ENCODE measurements at places on chromosomes 12 and 14.
A peak's percentile ranks its signal among the peaks of the same experiment; 100 is the strongest.

DNA sequence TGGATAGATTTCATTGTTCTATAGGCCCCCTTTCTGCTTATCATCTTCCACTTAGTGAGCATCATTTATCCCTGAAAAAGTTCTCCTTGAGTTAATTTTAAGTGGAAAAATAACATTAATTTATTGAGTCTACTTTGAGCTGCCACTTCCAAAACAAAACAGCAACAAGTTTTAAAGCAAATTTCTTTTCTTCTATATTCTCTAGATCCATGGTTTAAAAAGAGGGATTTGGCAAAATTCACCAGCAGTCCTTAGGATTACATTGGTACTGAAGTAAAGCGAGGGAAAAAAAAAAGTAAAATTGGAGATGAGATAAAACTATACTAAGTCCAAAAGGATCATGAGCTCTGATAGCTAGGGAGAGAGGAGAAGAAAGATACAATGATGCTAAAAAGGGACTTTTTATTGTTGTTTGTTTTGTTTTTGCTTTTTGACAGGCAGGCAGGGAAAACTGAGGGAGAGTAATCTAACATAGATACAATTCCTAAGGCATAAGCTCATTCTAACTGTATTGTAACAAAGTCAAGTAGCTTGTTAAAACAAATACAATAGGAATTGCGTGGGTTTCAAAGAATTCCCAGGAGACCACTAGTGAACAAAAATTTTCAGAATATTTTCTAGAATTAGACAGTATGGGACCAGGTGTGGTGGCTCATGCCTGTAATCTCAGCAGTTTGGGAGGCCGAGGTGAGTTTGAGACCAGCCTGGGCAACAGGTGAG is 19.2 kb upstream of the PLEKHA5 start:
- DNase-seq = no peak

DNA sequence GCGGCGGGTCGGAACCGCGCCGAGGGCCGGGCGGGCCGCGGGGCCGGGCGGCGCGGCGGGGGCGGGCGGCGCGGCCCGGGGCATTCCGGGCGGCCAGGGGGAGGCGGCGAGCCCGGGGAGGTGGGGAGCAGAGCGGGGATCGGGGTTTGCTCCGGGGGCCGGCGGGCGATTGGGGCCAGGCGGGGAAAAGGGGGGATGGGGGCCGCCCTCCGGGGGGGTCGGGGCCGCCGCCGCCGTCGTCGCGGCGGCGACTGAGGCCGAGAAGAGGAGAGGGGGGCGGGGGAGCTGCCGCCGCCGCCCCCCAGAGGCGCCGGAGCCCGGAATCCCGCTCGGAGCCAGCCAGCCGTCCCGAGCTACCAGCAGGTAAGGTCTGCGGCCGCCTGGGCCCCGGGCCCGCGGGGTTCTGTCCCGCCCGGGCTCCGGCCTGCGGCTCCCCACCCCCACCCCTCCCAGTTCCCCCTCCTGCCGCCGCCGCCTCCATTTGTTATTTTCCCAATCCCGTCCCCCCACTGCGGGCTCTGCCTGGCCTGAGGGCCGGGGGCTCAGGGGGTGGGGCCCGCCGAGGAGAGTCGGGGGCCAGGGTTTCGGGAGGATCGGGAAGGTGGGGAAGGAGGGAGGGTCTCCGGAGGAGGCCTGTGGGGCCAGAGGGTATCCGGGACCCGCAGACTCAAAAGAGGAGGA is 403 bp downstream of the ATN1 start:
- no peak for DNase-seq

GRCh38 chr14:92670160-92670559 is 78.3 kb downstream of the LGMN start:
- peak; percentile 63 for DNase-seq

DNA sequence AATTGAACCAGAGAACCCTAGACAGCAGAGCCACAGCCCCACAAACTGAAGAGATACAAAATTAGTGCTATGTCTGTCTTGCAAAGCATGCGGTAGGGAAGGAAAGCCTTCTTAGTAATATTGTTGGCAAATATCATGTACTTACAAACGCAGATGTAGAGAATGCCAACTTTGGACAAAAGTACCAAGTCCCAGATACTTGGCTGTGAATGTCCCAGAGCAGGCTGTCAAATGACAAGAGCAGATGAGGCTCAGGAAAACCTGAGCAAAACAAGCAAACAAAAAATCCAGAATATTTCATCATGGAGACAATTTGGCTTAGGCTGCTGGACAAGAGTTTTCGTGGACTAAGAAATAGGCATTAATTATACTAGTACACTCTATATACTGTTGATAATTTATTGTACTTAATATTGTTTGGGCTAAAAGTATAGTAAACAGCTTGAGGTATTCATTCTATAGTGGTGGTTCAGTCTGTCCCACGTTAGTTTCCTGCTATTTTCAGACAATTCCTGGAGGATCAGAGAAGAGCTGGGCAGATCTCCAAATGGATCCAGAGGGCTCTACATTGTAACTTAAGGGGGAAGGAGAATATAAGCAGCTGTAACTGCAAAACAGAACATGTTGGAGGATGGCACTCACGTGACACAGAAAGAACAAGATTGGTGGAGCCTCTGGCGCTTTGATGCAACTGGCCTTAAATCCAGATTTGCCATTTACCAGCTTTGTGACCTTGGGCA is 329.8 kb downstream of the ATP23 start:
- DNase-seq = no peak

DNA sequence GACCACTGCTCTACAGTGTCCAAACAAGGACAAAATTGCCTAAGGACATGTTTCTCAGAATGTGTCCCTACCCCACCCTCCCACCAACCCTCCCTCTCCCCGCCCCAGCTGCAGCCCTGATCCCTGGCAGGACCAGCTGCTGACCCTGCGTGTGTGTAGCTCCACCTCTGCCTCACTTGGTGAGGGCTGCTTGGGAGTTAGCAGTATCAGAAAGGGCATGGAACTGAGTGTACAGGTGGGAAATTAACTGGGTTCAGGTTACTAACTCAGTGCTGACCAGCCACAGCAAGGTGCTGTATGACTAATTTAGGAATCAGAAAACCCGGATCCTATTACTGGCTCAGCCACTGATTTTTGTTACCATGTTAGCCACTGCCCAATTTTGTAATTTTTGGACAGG is 11.3 kb upstream of the PLEKHD1 start:
- no peak for DNase-seq

- peak; percentile 14 for DNase-seq
Measured at GRCh38 chr14:105258846-105259245, 10.5 kb downstream of the BTBD6 start.

DNA sequence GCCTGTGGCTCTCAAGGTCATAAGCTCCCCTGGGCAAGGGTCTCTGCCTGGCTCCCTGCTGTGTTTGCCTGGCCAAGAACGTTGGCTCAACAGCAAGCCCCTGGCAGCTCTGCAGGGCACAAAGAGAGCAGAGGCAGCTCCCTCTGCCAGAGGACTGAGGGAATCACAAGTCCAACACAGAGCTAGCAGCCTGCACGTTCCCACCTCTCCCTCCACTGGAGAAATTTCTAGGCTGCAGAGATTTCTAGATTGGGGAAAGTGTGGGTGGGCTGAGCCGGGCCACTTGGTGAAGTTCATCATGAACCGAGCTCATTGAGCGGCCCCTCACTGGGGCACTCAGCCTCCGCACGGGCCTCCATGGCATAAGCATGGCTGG is 19.8 kb downstream of the ZFYVE21 start:
- no peak for DNase-seq

DNA sequence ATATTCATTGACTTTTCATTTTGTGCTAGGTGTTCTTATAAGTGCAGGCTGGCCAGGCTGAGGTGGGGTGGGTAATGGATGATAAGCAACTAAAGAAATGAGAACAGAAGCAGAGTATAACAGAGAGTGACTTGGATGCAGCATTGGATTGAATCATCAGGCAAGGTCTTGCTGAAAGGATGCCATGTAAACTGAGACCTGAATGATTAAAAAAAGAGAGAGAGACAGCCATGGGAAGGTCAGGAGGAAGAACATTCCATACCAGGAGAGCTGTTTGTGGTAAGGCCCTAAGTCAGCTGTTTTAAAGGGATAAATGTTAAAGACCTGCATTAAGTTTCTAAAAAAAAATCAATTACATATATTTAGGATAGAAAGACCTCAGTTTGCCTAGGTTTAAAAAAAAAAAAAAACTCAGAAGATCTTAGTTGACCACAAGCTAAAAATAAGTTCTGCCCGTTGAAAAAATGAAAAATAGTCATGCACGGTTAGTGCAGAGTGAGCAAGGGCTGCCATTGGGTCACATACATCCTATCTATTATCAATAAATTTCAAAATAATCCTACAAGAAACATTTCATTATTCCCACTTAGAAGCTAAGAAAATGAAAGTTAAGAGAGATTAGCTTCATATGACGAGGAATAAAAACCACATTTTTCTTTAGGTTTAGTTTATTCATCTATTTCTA is 37.2 kb downstream of the IFNG start:
- DNase-seq = peak; percentile 13

DNA sequence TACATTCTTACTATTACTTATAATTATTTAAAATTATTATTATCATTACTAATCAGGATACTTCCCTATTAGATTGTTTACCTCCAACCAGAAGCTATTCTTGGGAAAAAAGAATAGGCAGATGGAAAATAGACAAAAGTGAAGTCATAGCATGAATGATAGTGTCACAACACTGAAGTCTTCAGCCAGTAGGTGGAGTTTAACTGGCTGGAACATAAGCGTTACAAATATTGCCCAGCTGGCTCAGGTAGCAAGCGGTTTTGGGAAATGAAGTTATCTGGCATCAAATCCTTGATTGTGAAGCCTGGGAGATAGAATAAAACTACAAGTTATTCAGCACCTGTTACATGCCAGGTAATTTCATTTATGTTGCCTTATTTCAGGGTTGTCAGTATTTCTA is 762.9 kb downstream of the C12orf50 start:
- DNase-seq = no peak

GRCh38 chr14:74940956-74941565 is 14.3 kb downstream of the PGF start:
- DNase-seq = no peak

DNA sequence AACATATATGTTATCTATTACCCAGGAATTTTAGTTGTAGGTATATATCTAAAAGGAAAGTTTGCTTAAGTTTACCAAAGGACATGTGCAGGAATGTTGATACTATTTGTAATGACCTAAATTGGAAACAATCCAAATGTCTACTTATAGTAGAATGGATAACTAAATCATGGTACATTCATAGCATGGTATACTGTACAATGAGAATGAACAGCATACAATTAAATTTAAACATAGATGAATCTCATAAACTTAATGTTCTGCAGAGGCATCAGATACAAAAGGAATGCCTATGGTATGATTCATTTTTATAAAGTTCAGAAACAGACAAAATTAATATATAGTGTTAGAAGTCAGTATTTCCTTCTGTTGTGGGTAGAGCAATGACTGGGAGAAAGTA is 135.4 kb downstream of the GPHN start:
- no peak for DNase-seq

- no peak for DNase-seq
Measured at GRCh38 chr14:22071006-22071405, 397.4 kb upstream of the OR4E1 start.

- DNase-seq = no peak
Measured at GRCh38 chr12:57765003-57765697, 1.7 kb downstream of the CYP27B1 start.

- DNase-seq = peak; percentile 28
Measured at GRCh38 chr12:22333186-22333712, 1.3 kb downstream of the ST8SIA1 start.

DNA sequence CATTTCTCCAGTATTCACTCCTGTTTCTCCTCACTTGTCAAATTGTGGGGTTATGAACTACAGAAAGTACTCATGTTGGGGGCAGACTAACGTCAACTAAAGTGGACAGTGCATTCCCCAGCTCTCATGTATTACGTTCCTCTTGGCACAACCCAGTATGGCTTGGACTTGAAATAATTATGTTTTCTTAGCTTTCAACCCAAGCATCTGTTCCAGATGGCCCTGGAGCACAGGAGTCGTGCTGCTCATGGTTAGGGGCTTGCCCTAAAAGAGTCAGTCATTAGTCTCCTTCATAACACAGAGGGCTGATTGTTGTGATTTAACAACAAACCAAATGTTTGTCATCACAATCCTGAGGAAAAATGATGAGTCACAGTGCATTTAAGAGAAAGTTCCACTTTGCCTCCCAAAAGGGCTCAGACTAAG is 154.4 kb downstream of the RPAP3 start:
- no peak for DNase-seq

GRCh38 chr14:103619057-103619456 is 10.0 kb upstream of the KLC1 start:
- DNase-seq = peak; percentile 30

GRCh38 chr14:94304243-94304642 is 11.2 kb upstream of the SERPINA10 start:
- no peak for DNase-seq

DNA sequence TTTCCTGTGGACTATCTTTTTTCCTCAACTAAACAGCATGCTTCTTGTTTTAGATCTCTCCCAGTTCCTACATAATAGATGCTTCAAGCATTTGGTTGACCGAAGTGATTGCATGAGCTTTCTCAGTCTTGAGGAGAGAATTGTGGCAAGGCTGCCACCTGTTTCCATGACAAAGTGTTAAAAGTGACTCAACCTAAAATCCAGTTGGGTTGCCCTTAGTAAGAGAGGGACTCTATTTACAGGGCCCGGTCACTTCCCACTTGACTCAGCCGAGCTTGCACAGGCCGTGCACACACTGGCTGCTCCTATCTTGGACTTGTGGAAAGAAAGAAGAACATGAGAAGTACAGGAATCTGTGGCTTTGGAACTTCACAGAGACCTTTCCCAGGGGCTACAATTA is 2.1 kb upstream of the B4GALNT3 start:
- no peak for DNase-seq

- DNase-seq = no peak
Measured at GRCh38 chr12:1928439-1929121, 10.1 kb upstream of the CACNA2D4 start.

DNA sequence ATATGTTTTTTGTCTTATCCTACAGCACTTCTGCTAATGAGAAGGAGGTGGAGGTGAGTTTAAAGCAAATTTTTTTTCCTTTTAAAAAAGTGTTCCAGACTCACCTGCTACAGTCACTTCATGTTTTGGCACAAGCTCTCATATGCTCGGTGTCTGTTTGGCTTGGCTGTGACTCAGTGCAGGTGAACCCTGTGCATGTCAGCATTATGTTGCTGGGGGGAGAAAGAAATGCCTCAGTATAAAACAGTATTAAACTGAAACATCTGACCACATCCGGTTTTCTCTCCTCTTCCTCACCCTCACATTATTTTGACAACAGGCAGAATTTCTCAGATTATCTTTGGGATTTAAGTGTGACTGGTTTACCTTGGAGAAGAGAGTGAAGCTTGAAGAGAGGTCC is 105.2 kb downstream of the DNAI7 start:
- no peak for DNase-seq

DNA sequence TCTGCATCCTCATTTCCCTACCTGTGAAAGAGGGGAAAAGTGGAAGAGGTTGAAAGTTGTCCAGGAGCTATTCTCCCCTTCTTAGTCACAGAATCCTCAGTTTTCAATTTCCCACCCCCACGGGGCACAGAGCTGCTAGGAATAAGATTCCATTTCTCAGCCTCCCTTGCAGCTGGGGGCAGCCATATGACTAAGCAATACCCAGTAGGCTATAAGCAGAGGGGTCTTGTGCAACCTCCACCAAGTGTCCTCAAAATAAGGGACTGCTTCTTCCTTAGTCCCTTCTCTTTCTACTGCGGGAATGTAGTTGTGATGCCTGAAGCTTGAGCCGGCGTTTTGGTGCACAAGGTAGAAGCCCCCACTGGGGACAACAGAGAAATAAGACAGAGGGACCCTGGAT is 40.9 kb downstream of the VWF start:
- DNase-seq = no peak

- no peak for DNase-seq
Measured at GRCh38 chr12:48985475-48985897, 7.4 kb downstream of the WNT1 start.
